Transverse colon (tissue), 4 donors: ENCODE measurements at places on chromosomes 12 and 14. TPM values are rescaled to one million over a fixed set of nuclear protein-coding genes. Genes with fewer than 3 reads are reported as not detected.

The RPL10L gene
- total RNA-seq, result 15.1 TPM

The TGM1 gene
- 96.5 TPM for total RNA-seq

The ARHGEF40 gene
- total RNA-seq, result 62.1 TPM

The TTC9 gene
- not detected for total RNA-seq

The ADCY6 gene
- 112 TPM for total RNA-seq

The NRXN3 gene
- 4.1 TPM for total RNA-seq

The SERPINA3 gene
- total RNA-seq, result 25.4 TPM

The C12orf54 gene
- total RNA-seq, result 0.95 TPM

The INHBE gene
- not detected for total RNA-seq

The HEBP1 gene
- 10.3 TPM for total RNA-seq

DNA sequence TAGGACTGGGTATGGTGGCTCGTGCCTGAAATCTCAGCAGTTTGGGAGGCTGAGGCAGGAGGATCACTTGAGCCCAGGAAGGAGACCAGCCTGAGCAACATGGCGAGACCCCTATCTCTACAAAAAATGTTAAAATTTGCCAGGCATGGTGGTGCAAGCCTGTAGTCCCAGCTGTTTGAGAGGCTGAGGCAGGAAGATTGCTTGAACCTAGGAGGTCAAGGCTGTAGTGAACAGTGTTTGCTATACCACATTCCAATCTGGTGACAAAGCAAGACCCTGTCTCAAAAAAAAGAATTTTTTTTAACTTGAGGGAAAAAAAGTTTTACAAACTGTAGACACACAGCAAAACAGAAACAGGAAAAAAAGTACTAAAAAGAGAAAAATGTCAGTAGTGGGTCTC, 2.3 kb upstream of the MAP3K9 start:
- DNase-seq, result no peak

- no peak for DNase-seq
Measured at GRCh38 chr12:80178846-80179245, 79.5 kb downstream of the OTOGL start.

DNA sequence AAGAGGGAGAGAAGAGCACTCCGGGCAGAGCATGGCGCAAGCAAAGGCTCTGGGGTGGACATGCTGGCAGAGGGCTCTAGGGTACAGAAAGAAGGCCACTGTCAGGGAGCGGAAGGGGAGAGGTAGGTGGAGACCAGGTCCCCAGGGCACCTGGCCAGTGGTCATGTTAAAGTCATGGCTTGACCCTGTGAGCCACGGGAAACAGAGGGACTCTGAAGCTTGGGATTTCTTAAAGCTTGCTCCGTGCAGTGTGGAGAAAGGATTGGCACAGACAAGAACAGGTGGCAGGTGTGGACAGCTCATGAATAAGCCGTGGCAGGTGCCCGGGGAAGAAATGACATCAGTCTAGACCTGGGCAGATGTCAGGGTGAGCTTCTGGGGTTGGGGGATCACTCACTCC, 413.8 kb downstream of the BCL11B start:
- DNase-seq, result no peak

- no peak for DNase-seq
Measured at GRCh38 chr12:48744251-48745008, 27.9 kb upstream of the CCNT1 start.

GRCh38 chr14:99075061-99075460, 196.9 kb downstream of the BCL11B start:
- DNase-seq, result no peak

DNA sequence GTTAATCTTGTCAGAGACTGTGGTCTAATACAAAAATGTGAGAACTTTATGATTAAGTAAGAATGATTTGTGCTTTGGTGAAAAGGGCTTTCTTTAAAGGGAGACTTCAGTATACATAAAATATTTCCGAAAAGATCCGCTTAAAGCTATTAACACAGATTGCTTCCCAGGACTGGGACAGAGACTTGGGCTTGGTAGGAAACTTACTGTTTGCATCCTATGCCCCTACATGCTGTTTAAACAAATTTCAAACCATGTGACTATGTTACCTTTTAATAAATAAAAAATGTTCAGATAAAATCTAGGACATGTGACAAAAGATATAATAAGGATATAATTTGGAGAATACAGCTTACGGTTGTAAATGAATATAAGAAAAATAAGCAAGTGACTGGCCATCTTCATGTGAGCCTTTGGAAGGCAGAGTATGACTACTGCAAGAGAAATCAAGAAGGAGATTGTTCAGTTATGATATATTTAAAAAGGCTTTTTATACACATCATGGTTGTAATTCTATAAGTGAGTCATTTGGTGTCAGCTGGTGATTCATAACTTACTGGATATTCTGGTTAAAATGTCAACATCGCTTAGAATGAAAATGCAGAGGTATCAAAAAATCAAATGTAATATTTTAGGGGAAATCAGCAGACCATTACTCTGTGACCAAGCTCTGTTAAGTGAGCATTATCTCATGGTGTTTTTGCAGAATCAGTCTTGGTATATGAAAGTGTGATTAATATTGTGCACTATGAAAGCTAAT, 234.7 kb upstream of the E2F7 start:
- no peak for DNase-seq

- no peak for DNase-seq
Measured at GRCh38 chr14:93044121-93044520, 71.6 kb downstream of the ITPK1 start.

DNA sequence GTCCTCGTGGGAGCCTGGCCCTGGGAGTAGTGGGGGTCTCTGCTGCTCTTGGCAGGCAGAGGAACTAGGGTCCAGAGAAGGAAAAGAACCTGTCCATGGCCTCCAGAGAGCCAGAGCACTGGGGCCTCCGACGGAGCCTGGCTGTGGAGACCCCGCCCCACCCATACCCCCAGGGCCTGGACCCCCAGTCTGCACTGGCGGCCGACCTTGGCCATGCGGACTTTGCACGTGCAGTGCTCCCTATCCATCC, 1.1 kb downstream of the BEGAIN start:
- DNase-seq, result no peak

DNA sequence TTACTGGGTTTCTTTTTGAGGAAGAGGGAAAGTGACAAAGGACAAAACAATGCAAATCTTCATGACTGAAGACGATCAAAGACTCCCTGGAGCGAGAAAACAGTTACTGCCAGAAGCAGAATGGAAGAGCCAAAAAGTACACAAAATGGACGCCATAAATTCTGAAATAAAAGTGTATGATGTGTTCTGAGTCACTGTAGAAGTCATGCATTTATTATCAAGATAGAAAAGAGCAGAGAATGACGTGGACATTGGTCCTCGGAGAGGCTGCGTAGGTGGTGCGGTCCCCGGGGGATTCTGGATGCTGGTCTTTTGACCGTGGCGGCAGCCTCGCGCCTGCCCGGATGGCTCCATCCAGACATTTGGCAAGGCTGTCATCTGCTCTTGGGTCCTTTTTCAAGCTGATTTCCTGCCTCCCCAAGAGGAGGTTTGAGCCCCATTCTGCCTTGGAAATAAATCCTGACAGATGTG, 52.8 kb downstream of the C14orf132 start:
- DNase-seq, result no peak

- DNase-seq, result peak; percentile 34
Measured at GRCh38 chr12:103571286-103571685, 15.8 kb upstream of the STAB2 start.

GRCh38 chr14:59360923-59361794, 104.0 kb downstream of the GPR135 start:
- DNase-seq, result peak; percentile 67

GRCh38 chr14:106372870-106373652, 846.7 kb downstream of the TMEM121 start:
- DNase-seq, result peak; percentile 72

DNA sequence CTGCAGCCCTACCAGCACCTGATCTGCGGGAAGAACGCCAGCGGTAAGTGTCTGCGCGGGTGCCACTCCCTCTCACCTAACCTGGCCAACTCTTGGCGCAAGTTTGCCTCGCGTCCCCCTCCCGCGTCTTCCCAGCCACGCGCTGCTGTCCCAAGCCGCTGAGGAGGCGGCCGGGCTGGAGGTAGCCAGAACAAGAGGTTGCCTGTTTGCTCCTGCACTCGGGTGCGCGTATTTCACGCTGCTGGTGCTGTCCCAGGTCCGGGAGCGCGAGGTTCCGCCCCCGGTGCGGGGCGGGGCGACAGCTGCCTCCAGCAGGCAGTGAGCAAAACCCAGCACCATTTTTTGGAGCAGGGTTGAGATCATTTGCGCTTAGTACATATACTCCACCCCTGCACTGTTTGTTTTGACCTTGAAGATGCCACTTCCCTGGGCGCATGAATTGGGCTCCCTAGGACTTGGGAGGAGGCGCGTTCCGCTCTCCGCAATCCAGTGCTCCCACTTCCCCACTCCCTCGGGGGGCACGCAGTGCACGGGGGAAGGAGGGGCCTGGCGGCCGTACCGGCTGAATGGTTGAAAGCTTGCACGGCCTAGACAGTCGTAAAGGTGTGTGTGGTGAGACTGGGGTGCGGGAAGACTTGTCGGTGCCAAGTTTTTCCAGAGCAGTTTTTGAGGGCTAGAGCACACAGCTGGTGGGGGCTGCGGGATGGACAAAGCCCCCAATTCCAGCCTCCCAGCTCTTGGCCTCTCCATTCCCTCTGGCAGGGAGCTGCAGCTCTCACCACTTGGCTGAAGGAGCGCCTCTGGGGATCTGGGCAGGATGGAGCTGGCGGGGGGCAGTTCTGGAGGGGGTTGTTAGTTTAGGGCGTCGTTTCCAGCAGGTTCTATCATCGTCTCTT, 226.9 kb upstream of the CRY1 start:
- DNase-seq, result peak; percentile 38

DNA sequence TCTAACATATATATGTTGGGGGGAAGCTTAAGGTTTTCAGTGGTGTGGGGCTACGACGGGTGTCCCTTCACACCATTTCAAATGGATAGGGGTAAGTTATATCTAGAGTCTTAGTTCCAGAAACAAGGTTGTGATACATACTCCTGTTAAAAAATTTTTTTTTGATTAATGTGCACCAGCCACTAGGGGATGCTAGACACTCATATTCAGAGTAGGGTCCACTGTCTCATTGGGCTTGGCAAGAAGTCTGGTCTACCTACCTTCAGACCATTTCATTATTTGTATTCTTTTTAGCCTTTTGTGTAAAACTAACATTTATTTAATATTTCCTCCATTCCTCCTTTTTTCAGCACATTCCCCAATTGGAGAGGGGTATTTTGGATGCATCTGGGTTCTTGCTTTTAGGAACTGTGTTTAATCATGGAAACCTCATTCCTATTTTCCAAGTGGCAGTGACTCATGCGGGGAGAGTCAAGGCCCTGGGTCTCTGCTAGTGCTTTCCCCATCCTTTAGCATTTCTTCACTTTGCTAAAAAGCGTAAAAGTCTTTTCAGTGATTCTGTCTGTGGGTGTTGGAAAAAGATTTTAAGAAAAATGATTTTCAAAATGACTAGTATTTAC, 33.4 kb downstream of the ANO4 start:
- no peak for DNase-seq

DNA sequence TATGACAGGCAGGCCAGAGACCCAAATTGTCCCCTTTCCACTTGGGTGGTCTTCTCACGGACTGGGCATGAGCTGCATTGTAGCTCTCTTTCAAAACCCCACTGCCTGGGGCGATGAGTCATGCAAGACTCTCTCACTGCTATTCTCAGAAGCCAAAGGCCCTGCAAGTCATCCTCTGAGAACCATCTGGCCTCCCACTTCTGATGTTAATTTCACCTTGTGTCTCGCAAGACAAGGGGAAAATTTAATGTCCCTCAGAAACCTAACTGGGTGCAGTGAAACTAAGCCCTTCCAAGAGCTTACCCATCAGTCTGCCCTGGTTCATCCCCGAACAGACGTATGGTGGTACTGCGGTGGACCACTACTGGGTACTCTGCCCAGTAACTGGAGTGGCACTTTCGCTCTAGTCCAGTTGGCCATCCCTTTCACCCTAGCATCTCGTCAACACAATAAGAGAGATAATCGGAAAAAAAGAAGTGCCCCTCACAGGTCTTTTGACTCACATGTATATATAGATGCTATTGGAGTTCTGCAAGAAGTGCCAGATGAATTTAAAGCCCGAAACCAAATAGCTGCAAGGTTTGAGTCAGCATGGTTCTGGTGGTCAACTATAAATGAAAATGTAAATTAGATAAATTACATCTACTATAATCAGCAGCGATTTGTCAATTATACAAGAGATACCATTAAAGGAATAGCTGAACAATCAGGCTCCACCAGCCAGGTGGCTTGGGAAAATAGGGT, 31.3 kb upstream of the LALBA start:
- no peak for DNase-seq

DNA sequence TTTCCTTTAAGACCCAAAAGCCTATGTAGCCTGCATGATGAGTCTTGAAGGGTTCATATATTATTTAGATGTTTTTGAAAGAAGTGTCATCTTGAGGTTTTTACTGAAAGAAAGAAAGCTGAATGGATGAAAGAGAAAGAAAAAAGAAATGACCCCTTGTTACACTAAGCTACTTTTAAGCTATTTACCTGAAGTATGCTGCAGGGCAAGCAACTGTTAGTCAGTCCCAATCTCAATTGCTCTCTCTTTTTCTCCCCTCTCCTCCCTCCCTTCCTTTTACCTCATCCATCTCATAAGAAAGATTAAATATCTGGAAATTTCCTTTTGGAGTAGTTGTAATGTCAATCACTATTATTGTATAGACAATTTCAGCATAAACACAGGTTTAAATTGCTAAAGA, 512.4 kb downstream of the TMTC2 start:
- DNase-seq, result no peak

GRCh38 chr12:53096759-53097158, 708 bp upstream of the IGFBP6 start:
- DNase-seq, result no peak

DNA sequence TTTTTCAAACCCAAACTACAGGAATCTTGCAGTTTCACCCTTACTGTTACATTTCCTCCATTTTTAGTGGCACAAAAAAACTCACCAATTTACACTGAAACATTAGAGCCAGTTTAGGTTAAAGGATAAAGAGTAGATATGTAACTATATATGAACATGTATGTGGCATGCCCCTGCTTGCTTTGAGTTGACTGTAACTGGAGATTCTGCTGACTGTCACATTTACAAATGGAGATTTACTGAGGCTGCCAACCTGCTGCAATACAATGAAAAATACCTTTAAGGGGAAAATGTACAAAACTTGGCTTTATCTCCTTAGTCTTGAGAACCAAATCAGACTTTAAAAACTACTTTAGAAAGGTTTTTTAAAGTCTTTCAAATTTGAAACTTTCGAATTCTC, 28.3 kb downstream of the STON2 start:
- no peak for DNase-seq

GRCh38 chr14:35285168-35286002, 6.8 kb upstream of the PSMA6 start:
- DNase-seq, result no peak

GRCh38 chr12:3881281-3881950, 8.2 kb upstream of the PARP11 start:
- no peak for DNase-seq

DNA sequence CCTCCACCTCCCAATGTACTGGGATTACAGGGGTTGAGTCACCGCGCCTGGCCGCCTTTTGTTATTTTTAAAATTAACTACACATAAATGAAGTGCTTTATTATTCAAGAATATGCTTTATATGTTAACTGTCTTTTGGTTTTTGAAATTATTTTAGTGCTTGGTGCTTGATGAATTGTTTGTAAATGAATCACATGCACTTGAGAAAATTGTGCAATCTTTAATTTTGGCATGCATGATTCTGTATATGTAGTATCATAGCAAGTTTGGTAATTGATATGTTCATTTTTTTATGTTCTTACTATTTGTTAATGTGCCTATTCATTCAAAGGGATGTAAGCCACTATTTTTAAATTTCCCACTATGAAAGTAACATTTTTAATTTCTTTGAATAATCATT, 440.9 kb downstream of the NAV3 start:
- DNase-seq, result no peak

- peak; percentile 45 for DNase-seq
Measured at GRCh38 chr12:130953771-130954543, at the start of gene ADGRD1. Gene ADGRD1 (plus strand): TSS chr12:130953907. CDS start chr12:130954466, 559 bp downstream.

GRCh38 chr12:45522227-45522626, 207.3 kb upstream of the ARID2 start:
- no peak for DNase-seq
